Motor neuron (in vitro differentiated cells): ENCODE measurements at places on chromosomes 5 and 9. TPM values are rescaled to one million over a fixed set of nuclear protein-coding genes. Genes with fewer than 3 reads are reported as not detected.

GRCh38 chr5:148125641-148126040, 42.7 kb upstream of the SPINK14 start:
- peak; percentile 68 for ATAC-seq

The MEF2C gene
- 8.6 and 10.1 TPM in 2 replicates for total RNA-seq

DNA sequence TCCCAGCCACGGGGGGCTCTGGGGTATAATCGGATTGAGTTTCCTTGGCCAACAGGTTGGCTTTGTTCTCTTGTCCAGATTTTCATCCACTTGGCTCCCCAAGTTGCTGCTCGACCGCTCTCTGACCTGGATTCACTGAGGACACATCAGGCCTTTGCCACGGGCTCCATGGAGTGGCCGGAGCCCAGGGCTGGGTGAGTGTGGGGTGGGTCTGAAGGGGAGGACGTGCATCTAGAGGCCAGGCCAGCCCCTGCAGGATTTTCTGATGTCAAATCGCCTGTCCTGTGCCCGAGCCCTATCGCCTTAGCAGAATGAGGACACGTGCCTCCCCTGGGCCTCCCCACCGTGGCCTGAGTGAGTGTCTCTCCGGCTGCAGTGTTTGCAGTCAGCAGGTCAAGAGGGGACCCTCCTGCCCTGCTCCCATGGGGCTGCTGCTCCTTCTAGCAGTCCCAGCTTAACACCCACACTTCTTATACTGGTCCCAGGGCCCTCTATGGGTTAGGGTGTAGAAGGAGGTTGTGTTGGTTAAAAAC, 89.1 kb upstream of the BOD1 start:
- peak; percentile 42 for ATAC-seq

GRCh38 chr9:131461166-131461565, 41.6 kb upstream of the POMT1 start:
- no peak for ATAC-seq

The WDR38 gene
- total RNA-seq = 0.24 and 0.52 TPM in 2 replicates
